NCI-H748 treated with DMSO at 0.1 percent for 48 hours (cell line): ENCODE measurements at places on chromosomes 2 and 18.
A peak's percentile ranks its signal among the peaks of the same experiment; 100 is the strongest.

- DNase-seq, result no peak
Observed at GRCh38 chr2:66850376-66850775, 415.5 kb downstream of the MEIS1 start.

GRCh38 chr18:21599585-21600525 lies 649 bp downstream of the ESCO1 start:
- DNase-seq, result peak; percentile 49

DNA sequence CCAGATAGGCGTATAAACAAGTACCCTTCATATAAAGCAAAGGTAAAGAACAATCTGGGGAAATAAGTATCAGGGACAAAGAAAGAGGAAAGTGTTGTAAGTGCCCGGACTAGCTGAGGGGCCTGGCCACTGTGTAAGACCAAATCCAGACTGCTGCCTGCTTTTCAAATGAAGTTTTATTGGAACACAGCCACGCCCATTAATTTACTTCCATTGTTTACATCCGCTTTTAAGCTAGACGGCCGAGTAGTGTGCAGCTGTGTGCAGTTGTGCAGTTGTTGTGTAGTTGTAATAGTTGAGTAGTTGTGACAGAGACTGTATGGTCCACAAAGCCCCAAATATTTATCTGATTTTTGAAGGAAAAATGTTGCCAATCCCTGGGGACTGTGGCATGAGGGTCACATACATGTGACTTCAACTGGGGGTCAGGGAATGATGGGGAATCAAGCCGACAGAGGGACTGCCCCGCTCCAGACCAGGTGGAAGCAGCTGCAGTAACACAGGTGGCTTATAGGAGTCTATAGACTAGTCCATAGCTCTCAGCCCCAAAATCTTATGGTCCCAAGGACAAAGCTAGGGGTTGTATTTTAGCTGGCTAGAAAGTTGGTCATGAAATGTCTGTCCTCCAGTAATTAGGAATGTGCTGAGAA lies 30.0 kb downstream of the FHL2 start:
- DNase-seq, result no peak

- DNase-seq, result no peak
Observed at GRCh38 chr18:51337406-51337805, 139.9 kb upstream of the MEX3C start.

GRCh38 chr2:154694881-154695280 lies 3.6 kb upstream of the KCNJ3 start:
- DNase-seq, result no peak

- DNase-seq, result no peak
Observed at GRCh38 chr2:16122556-16122955, 182.2 kb downstream of the MYCN start.

GRCh38 chr2:33212151-33212550 lies 264.3 kb upstream of the RASGRP3 start:
- DNase-seq, result no peak

DNA sequence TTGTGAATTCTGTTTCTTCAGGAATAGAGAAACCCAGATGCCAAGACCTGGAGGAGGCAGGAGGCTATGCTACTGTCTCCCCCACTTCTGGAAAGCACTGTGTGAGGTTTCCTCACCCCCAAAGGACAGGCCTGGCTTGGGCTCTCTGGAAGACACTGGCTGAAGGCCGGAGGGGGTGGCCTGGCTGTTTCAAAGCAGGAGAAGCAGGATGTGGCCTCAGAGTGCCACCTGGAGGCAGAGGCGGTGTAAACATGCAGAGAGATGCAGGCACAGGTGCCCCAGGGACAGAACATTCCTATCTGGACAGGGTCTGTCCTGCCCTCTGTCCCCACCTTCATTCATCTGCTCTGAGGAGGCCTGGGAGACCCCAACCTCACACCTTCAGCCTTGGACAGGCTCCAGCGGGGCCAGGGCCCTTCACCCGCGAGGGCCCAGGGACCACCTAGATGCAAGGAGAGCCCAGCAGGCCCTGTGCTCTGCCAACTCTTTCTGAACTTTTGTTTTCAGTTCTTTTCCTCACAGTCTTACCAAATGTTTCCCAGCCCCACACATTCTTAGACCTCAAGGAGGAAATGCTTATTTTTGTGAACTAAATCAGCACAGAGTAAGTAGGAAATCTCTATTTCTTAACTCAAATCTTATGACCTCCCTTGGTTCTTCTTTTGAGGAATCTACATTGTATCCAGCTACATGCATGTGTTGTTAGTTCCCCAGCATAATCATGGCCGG lies 79.2 kb downstream of the LONRF2 start:
- no peak for DNase-seq

DNA sequence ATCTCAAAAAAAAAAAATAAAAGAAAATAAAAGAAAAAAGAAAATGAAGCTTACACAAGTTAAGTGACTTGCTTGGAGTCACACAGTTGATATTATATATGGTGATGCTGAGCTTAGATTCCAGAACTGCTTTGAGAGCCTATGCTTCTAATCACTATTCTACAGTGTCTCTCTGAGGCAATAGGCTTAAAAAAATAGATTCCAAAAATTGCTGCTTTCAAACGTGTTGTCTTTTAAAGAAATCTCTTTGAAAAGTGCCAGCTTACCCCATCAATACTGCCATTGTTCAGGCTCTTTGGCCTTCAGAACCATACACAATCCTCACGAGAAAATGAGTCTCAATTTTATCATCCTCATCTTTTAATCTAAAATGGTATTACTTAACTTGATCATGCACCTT lies 102.6 kb downstream of the CDK15 start:
- no peak for DNase-seq

- no peak for DNase-seq
Observed at GRCh38 chr2:60544062-60544461, 9.4 kb downstream of the BCL11A start.

GRCh38 chr2:229037621-229038020 lies 233.5 kb downstream of the PID1 start:
- no peak for DNase-seq

GRCh38 chr2:227115761-227116160 lies 48.2 kb downstream of the COL4A4 start:
- DNase-seq, result no peak

DNA sequence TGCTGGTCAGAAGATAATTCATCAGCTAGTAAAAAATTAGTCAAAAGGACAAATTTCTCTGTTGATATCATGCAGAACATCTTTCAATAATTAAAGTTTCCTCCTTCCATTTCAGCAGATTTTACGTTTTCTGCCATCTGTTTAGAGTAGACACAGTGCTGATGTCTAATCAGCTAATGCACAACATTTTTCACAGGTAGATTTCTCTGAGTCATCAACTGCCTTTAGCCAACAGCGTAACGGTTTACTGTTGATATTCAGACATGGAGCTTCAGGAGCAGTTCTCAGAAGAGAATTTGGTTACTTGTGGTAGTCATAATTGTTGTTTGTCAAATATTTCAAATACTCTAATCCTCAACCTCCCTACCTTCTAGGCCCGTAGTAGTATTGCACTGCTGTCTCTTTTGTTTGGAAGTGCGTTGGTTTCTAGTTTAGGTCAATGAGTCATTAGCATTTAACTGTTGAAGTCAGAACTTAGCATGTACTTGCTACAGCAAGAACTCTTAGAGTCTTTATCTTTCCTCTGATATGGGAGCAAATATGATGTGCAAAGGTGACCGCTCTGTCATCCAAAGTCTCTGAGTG lies 86.8 kb upstream of the TFPI start:
- no peak for DNase-seq

DNA sequence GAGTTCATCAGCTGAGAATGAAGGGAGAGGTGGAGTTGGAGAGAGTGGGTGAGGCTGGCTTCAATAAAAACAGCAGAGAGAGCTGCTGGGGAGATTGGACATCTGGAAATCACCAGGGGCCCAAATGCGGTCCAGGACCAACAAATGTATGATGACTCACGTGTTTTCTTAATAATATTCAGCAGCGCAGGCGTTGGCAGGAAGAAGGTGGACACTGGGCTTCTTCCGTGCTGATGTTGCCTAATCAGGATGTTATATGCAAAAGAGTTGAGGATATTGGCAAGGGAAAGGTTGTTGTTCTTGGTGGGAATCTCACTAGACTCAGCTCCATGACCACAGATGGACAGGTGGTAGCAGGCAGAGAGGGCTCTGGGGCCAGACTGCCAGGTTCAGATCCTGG lies 12.8 kb upstream of the PLA2R1 start:
- no peak for DNase-seq

DNA sequence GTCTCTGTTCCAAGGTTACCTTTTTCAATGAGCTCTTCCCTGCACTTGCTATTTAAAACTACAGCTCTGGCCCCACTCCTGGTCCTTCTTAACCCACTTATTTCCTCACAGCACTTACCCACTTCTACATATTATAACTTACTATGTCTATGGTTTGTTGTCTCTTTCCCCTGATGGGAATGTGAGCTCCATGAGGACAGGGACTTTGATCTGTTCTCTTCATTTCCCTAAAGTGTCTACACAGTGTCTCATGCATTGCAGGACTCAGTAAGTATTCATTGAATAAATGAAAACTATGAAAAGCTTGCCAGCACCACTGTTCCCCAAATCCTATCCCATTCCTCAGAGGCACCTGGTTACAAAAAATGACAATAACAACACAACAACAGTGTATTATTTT lies 18.3 kb upstream of the ACYP2 start:
- no peak for DNase-seq

DNA sequence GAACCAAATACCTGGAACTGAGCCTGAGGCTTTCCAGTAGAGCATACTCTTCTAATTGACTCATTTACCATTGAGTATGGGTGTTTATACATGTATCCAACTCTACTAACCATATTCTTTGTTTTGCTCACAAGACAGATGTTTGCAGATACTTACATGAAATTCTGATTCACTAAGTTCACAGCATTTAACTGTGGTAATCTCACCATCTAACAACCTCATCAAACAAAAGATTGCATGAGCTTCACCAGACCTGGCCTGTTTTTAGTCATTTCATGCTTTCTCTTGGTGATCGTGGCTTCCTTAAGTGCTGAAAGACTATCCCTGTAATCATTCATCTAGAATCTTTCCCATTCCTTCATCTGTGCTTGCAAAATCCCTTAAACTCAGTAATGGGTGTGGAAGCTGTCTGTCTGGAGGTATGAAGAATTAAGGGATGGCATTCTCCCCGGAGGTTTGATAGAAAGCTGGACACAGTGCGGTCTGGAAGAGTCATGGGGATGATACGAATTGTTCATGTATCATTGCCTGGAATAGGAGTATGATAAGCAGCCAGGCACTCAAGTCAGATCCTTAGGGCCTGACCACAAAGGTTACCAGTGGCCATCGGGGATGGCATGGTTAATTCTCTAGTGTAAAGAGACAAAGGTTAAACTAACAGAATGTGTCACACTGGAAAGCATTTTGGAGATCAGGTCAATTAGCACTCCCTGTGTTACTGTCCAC lies 42.0 kb upstream of the IL1R1 start:
- DNase-seq, result no peak

DNA sequence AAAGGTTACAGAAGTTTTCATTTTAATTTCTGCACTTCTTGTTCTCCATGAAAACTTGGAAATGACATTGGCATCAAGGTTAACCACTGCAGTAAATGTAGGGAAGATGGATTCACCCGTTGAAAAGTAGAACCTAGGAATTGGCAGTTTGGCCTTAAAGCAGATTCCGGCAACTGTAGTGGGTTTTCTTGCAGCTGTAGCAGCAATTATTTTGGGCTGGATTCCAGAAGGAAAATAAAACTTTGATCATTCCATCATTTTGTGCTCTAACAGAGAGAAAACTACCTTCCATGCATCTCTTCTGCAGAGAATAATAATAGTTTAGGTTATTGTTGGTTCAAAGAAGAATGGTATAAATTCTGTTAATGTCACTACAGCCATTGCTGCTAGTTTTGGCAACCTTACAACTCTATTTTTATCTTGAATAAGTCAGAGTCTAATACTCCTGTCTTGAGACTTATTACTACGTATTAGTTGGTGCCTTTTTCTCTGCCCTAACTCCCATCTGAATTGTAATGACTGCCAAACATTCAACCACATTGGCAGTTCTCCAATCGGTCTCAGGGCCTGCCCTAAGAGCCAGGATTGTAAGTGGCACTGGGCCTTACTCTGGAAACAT lies 178.1 kb upstream of the PIEZO2 start:
- DNase-seq, result no peak

DNA sequence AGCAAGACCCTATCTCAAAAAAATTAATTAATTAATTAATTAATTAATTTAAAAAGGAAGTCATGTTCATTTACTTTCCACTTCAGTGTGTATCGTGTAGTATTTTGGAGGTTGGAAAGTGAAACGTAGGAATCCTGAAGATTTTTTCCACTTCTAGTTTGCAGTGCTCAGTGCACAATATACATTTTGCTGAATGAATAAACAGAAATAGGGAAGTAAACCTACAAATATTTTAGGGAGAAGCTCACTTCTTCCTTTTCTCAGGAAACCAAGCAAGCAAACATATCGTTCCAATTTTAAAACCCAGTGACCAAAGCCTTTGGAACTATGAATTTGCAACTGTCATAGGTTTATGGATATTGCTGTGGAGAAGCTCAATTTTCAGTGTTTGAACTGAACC lies 27.8 kb downstream of the SLC14A1 start:
- DNase-seq, result no peak

DNA sequence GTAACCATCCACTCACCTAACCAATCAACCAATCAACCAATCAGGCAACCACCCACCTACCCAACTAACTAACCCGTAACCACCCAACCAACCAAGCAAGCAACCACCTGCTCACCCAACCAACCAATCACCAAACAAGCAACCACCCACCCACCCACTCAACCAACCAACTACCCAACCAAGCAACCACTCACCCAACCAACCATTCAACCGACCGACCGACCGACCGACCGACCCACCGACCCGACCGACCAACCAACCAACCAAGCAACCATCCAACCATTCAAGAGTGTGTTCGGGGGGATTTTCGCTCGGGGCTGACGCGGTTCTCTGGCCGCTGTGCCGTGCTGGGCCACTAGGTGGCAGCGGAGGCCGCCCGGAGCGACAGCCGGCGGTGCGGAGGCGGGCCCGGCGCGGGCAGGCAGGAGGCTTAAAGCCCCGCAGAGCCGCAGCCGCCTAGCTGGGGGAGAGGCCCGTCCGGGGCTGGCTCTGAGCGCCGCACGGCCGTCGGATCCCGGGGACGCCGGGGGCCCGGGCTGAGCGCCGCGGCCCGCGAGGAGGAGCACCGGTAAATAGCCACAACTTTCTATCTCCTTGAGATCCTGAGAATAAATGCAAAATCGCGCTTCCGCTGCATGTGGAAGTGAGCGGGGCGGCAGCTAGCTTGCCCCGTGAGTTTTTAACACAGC lies at the start of gene MC5R:
Gene MC5R (plus strand): TSS at position 443 of the 689 bp plus-strand sequence. CDS start 1,617 bp downstream, outside the sequence.
- DNase-seq, result peak; percentile 33

- peak; percentile 39 for DNase-seq
Observed at GRCh38 chr2:200274116-200275075, 32.1 kb upstream of the SPATS2L start.

DNA sequence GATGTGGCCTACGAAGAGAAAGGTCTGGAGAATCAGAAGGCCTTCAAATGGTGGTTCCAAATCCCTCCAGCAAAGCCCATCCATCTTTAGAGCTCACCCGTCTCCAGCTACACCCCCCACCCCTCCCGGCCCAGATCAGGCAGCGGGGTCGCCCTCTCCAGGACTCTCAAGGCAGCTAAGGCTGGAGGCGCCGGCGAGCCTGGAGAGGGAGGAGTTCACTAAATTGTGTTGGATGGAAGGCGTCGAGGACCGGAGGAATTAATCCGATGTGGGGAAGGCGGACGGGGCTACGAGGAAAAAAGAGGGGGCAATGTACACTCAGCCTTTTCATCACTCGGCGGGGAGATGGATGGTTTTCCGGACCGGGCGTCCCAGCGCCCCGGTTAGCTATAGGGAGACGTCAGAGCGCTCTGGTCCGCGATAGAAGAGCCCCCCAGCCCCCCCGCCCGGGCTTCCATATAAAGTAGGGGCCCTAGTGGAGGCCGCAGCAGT lies at the start of gene GRP:
Gene GRP (plus strand): TSS at position 487 of the 492 bp plus-strand sequence. CDS start 108 bp downstream, outside the sequence.
- peak; percentile 20 for DNase-seq
